ENCODE measurements at places on chromosomes 13 and 19.

- no peak for DNase-seq
These were observed 3.8 kb downstream of the DCUN1D2 start for GRCh38 chr13:113486698-113487097.

- peak; percentile 81 for DNase-seq
These were observed 2.5 kb downstream of the LCP1 start for GRCh38 chr13:46179491-46179908.

DNA sequence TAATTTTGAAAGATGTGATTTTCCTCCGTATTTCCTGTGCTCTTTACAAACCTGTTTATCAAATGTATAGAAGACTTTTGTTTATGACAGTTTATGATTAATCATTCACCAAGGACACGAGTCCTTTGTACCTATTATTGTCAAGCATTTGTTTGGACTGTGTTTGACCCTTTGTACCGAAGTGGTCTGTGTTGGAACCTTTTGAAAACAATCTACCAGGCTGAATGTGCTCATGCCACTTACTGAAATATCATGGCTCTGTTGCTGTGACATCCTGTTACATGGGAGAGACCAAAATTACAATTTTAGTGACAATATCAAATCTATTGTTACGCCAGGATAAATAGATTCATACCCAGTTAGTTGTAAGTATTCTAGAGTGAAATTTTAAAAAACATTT lies 193.6 kb downstream of the IRS2 start:
- DNase-seq: no peak

DNA sequence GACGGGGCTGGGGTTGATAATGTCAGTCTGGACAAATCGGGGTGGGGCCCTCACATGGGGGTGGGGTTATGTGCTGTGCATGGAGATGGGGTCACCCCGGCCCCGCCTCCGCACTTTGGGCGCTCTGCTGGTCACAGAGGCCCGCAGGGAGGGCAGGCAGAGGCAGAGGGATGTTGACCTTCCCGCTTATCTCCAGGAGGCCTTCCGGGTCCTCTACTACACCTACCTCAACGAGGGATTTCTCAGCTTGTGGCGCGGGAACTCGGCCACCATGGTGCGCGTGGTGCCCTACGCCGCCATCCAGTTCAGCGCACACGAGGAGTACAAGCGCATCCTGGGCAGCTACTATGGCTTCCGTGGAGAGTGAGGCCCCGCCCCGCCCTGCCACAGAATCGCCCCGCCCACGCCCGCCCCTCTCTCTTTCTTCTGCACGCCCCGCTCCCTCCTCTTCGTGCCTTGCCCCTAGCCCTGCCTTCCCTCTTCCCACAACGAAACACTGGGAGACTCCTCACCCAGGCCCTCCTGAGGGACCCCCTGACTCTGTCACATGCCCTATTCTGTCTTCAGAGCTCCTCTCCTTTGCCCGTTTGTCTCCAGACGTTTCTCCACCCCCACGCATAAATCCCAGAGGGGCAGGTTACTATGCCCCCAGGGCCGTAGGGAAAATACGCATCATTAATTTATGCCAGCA lies 32.8 kb downstream of the TMEM161A start:
- DNase-seq: no peak

- DNase-seq: no peak
These were observed 27.1 kb upstream of the MYCBP2 start for GRCh38 chr13:77353995-77354394.

DNA sequence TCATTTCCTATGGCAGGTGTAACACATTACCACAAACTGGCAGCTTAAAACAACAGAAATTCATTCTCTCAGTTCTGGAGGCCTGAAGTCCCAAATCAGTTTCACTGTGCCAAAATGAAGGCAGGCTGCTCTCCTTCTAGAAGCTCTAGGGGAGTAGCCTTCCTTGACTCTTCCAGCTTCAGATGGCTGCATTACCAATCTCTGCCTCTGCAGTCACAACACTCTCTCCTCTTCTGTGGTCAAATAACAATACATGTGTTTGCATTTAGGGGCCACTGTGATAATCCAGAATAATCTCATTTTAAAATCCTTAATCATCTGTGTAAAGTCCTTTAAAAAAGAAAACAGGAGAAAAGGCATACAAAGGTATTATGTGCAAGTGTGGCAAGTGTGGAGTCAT lies 7.8 kb downstream of the DIAPH3 start:
- DNase-seq: peak; percentile 14

- no peak for DNase-seq
These were observed 142.3 kb upstream of the HTR2A start for GRCh38 chr13:47039106-47039505.

GRCh38 chr19:5155586-5156210 lies 184.9 kb downstream of the PTPRS start:
- DNase-seq: no peak
